ENCODE measurements at places on chromosomes 4 and X.

DNA sequence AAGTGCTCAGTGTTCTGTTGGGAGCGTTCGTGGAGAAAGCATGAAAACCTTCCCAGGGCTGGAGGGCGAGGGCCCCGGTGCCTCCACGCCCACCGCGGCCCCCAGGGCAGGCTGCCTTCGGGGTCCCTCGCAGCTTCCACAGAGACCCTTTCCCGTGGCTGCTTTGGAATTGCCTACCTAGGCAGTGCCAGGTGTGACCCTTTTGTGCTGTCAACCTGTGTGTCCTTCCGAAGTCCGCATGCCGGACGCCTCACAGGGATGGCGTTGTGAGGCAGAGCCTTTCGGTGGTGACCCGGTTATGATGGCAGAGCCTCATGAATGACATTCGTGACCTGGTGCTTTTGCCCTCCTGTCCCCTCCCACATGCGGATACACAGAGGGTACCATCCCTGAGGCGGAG is 17.4 kb downstream of the TMEM175 start:
- DNase-seq = no peak

- DNase-seq = no peak
Observed at GRCh38 chr4:54986095-54986846, 139.1 kb downstream of the KDR start.

GRCh38 chr4:141761926-141762325 is 125.5 kb downstream of the IL15 start:
- no peak for DNase-seq

DNA sequence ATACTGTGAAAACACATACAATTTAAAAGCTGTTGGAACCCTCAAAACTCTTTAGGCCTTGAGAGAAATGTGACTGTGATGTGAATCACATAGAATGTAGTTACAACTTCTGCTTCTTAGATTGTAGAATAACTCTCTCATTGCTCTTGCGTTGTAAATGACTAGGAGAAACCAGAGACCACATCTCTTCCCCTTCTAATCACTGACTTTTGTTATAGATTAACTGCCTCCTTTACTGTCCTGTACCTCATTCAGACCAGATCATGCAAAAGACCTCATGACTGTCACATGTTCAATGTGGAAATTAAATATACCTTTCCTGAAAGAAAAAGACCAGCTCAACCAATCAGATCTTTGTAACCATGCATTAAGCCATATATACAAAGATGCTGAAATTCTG is 43.2 kb upstream of the NEIL3 start:
- no peak for DNase-seq

DNA sequence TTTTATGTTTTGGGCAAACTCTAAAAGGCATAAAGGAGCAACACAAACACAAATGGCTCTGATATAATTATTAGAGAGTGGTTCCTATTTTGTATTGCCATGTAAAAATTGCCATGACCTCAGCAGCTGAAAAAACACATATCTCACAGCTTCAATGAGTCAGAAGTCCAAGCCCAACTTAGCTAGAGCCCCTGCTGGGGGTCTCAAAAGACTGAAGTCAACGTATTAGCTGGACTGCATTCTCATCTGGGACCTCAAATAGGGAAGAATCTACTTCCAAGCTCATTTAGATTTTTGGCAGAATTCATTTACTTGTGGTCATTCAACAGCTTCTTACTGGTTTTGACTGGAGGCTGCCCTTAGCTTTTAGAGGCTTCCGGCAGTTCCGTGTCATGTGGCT is 47.4 kb downstream of the FREM3 start:
- no peak for DNase-seq

GRCh38 chr4:28117084-28117682 is 1256.5 kb downstream of the STIM2 start:
- DNase-seq = no peak

- DNase-seq = no peak
Observed at GRCh38 chrX:5780821-5781220, 447.8 kb downstream of the NLGN4X start.

DNA sequence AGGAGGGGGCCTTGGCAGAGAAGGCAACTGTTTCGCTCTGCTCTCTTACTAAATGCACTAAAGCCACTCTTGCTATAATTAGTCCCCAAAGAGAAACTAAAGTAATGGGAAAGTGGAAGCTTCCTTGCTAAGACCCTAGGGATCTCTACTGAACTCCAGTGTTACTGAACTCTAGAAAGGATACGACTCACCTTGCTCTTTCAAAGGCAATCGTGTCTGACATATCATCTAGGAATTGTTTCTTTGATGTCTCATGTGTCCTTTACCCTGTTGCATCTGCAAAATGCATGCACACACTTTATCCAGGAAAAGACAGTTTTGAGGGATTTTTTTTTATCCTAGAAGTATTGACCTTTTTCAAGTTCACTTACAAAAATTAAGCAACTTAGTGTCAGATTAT is 148.1 kb upstream of the FAM9B start:
- no peak for DNase-seq

GRCh38 chrX:23287191-23287725 is 47.4 kb upstream of the PTCHD1 start:
- no peak for DNase-seq

DNA sequence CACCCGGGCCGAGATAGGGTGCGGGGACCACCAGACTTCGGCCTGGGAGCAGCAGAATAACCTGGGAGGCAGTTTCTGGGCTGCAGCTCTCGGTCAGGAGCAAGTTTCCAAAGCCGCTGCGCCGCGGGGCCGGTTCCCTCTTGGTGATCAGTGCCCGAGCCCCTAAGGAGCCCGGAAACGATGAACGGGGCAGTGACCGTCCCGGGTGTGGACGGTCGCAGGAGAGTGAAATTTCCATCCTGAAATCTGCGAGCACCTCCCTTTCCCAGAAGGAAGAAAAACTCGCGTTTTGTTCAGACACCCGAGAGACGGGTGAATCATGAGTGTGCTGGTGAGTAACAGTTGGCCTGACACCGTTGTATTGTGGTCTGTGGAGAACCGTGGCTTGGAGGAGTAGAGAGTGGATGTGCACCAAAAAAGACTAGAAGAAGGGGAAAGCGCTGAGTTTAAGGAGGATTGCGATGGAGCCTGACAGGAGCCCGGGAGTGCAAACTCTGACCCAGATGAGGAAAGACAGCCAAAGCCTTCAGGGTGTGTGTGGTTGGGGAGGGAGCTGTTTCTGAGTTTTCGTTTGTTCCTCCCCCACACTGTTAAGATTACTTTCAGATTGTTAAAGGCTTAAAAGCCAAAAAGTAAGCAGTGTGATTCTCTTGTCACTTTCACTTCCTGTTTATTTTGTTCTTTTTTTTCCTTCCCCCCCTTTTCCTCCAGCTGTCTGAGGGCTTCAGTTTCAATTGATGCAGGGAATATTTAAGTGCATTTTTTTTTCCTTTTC is 828 bp downstream of the MCUB start:
- peak; percentile 66 for DNase-seq

GRCh38 chr4:5955856-5956255 is 62.4 kb downstream of the C4orf50 start:
- DNase-seq = no peak

DNA sequence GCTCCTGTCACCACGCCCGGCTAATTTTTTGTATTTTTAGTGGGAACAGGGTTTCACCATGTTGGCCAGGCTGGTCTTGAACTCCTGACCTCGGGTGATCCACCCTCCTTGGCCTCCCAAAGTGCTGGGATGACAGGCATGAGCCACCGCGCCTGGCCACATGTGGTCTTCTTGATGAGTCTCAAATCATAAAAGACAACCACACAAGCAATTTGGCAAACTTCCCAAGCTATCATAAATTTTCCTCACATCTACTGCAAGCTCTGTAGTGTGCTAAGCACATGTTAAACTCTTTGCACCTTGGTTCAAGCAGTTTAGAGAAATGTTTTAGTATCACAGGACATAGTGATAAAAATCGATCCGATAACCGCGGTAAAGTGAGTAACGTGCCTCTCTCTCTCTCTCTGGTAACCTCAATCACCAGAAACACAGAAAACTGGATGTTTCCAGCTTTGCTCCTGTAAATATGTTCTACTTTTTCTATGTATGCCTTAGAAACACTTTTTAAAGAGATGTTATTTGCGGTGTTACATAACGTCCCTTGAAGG is 256.8 kb downstream of the DHRSX start:
- DNase-seq = no peak

DNA sequence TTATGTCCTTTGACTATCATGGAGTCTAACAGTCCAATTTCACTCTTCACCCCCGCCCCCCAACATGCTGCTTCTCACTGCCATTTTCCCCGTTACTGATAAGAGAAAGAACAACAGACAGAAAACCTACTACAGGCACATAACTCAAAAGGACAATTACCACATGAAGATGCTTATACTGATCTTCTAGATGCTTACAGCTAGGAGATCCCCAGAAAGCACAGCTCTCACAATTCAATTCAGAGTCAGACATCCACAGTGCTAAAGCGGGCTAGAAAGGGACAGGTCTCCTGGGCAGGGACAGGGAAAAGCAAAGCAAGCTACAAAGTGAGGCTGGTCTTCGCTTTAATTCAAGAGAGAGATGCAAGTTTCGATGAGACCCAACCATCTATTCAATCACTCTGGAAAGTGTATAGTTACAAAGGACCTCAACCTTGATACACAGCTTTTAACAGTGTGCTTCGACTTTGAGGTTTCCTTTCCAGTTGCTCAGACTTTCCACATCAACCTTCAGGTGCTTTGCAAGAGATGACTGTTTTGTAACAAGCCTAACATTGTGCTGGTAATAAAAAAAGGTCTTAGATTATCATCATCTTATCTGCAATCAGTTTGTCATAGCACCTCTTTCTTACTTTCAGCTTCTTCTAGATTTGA is 60.9 kb downstream of the LEF1 start:
- DNase-seq = peak; percentile 3

DNA sequence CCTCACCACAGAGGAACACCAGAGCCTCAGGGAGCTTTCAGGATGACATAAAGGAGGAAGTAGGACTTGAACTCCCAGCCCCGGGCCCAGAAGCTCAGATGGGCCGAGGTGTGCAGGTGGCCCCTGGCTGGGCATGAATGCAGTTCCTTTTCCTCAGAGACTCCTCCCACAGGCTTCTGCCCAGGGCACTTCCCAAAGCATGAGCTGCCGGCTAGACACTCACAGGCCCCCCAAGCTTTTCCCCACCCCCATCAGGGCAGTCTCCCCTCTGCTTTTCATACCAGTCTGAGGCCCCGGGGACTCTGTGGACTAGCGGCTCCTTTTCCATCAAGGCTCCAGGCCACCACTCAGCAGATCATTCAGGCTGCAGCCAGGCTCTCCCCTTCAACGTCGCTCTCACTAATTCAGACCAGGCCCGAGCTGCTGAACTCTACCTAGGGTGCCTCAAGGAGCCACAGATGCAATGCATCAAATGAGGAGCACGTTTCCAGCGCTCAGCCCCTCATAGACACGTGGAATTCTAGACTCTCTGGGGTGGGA is 36.9 kb downstream of the HMX1 start:
- DNase-seq = no peak

DNA sequence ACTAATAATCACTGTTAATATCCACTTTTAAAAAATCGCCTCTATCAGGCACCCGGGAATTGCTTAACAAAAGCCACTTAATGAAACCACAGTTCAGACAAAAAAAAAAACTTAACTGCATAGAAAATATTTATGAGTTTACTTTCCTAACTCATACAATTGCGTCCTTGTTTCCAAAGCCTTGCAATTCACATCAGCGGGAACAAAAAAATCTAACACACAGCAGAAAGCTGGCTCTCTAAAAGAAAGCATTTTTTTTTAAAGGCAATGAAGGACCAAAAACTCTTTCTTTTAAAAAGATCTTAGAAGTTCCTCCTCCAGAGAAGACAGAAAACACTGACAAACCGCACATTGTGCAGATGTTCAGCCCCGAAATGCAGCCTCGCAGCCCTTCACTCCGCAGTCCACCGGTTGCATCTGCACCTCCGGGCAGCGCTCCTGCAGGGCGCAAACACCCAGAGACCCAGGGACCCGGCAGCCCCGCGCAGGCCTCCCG is 812 bp downstream of the FAT1 start:
- peak; percentile 39 for DNase-seq

GRCh38 chrX:100931218-100931924 is 2.7 kb upstream of the XKRX start:
- no peak for DNase-seq

GRCh38 chrX:101057093-101057714 is 5.3 kb upstream of the TRMT2B start:
- no peak for DNase-seq

- DNase-seq = no peak
Observed at GRCh38 chrX:85865324-85865723, 182.0 kb downstream of the CHM start.

- peak; percentile 62 for DNase-seq
Observed at GRCh38 chrX:136694431-136695087, 46.6 kb downstream of the CD40LG start.

- no peak for DNase-seq
Observed at GRCh38 chr4:125837493-125838201, 522.9 kb downstream of the FAT4 start.

- no peak for DNase-seq
Observed at GRCh38 chr4:15756361-15756861, 21.7 kb upstream of the CD38 start.

GRCh38 chr4:156538210-156538609 is 433.4 kb downstream of the PDGFC start:
- DNase-seq = no peak

DNA sequence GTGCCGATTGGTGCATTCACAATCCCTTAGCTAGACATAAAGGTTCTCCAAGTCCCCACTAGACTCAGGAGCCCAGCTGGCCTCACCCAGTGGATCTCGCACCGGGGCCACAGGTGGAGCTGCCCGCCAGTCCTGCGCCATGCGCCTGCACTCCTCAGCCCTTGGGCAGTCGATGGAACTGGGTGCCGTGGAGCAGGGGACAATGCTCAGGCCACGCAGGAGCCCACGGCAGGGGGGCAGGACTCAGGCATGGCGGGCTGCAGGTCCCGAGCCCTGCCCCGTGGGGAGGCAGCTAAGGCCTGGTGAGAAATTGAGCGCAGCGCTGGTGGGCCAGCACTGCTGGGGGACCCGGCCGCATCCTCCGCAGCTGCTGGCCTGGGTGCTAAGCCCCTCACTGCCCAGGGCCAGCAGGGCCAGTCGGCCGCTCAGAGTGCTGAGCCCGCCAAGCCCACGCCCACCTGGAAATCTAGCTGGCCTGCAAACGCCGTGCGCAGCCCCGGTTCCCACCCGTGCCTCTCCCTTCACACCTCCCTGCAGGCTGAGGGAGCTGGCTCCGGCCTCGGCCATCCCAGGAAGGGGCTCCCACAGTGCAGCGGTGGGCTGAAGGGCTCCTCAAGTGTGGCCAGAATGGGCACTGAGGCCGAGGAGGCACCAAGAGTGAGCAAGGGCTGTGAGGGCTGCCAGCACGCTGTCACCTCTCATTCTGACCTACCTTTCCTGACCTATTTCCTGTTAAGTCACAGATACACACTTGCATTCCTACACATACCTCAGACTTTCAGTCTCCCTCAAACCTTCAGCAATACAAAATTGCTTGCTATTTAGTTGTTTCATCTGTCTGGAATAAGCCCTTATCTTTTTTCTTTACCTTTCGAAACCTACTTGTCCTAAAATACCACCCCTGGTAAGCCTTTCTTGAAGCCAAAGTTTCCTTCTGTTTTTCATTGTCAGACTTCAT is 20.7 kb downstream of the UBE2K start:
- DNase-seq = no peak

GRCh38 chrX:112120721-112121120 is 38.1 kb upstream of the TRPC5 start:
- no peak for DNase-seq

All from erythroblast (primary cell).